ENCODE measurements at places on chromosomes 12 and 14. TPM values are rescaled to one million over a fixed set of nuclear protein-coding genes. Genes with fewer than 3 reads are reported as not detected.

The LBHD2 gene
- total RNA-seq, result not detected

The MMP17 gene
- 10.1 TPM for total RNA-seq

DNA sequence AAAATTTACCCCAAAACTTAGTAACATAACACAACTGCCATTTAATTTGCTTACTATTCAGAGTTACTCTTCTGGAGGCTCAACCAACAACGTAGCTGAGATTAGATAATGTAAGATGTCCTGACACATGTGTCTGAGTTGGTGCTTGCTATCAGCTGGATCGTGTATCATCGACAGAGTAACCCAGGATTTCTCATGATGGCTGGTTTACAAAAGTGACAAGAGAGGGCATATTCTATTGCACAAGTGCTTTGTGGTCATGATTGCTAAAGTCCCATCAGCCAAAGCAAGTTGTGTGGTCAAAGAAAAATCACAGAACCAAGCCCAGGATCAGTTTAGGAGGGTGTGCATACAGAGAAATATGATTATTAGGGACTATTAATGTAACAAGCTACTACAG lies 73.4 kb downstream of the CAPZA3 start:
- no peak overlapping the region for H3K4me3 ChIP-seq
- no peaks in the 10 kb centered on the region for H3K27me3 ChIP-seq
- H3K4me1 ChIP-seq, result no peaks in the 10 kb centered on the region
- no peak for DNase-seq
- H3K27ac ChIP-seq, result no peak overlapping the region

- no peaks in the 10 kb centered on the region for H3K36me3 ChIP-seq
- no peak overlapping the region for H3K4me3 ChIP-seq
- peaks cover 16% of the 10 kb centered on the region for H3K4me1 ChIP-seq
- no peak overlapping the region for H3K27ac ChIP-seq
Observed at GRCh38 chr14:90819734-90820393, 3.6 kb upstream of the TTC7B start.

DNA sequence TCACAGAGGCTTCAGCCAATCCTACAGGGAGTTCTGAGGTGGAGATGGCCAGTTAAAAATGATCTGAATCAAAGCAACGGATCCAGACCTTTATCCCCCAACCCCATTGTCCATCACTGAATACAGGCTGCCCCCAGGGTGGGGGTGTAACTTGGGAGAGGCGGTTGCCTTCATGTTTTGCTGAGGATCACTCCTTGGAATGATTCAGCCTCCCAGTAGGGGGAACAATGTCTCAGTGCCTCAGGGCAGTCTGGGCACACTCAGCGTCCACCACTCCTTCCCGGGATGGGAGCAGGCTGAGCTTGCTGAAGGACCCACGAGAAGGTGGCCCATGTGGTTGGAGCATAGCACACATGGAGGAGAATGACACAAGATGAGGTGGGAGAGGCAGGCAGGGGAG lies 60.2 kb downstream of the RFX4 start:
- DNase-seq, result no peak
- H3K4me3 ChIP-seq, result no peak overlapping the region
- no peaks in the 10 kb centered on the region for H3K36me3 ChIP-seq
- no peak overlapping the region for H3K27ac ChIP-seq
- H3K27me3 ChIP-seq, result no peaks in the 10 kb centered on the region

DNA sequence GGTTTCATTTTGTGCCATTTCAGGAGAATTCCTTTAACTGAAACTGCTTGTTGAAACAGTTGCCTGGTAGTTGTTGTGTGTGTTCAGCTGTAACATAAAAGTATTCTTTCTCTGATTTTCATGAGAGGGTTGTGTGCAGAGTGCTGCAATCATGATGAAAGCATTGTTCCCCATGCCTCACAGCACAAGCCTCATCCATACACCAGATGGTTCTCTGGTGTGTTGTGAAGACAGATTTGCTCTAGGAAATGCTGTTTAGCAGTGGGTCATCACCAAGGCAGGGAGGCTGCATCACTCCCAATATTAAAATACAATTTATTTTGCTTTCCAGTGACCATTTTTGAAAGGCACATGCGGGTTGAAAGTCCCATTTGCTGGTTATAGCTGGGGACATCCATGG lies 404.4 kb downstream of the AACS start:
- H3K36me3 ChIP-seq, result no peaks in the 10 kb centered on the region
- no peak for DNase-seq
- H3K4me3 ChIP-seq, result no peak overlapping the region
- no peaks in the 10 kb centered on the region for H3K4me1 ChIP-seq
- H3K27me3 ChIP-seq, result no peaks in the 10 kb centered on the region

DNA sequence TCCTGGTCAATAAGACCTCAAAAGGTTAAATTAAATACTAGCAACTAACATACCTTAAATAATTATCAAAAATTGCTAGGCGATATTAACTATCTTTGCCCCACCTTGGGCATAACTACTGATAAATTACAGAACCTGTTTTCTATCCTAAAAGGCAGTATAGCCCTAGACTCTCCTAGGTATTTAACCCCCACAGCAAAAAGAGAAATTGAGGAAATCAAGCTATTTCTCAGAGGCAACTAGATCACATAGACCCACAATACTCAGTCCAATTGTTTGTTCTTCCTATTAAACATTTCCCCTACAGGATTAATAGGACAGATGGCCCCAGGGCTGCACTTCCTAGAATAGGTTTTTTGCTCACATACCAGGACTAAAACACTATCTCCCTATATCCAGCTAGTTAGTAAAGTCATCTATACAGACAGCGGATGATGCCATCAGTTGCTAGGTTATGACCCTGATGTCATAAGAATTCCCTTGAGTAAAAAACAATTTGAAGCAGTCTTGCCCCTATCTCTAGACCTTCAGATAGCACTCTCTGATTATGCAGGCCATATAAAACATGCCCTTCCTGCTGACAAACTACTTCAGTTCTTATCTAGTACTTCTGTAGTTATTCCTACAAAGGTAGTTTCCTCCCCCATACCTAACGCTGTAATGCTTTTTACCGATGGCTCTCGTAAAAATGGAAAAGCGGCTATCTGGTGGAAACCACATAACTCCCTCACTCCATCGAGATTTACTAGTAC lies 118.4 kb downstream of the PPHLN1 start:
- H3K27ac ChIP-seq, result no peak overlapping the region
- H3K4me1 ChIP-seq, result no peaks in the 10 kb centered on the region
- no peak overlapping the region for H3K4me3 ChIP-seq
- H3K36me3 ChIP-seq, result peaks cover 47% of the 10 kb centered on the region
- no peak for DNase-seq

- no peaks in the 10 kb centered on the region for H3K36me3 ChIP-seq
- H3K4me3 ChIP-seq, result peak overlapping the region; percentile 75
- peaks cover 62% of the 10 kb centered on the region for H3K27me3 ChIP-seq
- no peak for DNase-seq
Observed at GRCh38 chr14:41607966-41608663, 1.4 kb downstream of the LRFN5 start.

- no peaks in the 10 kb centered on the region for H3K36me3 ChIP-seq
- no peak overlapping the region for H3K27ac ChIP-seq
- no peaks in the 10 kb centered on the region for H3K27me3 ChIP-seq
- peaks cover 9% of the 10 kb centered on the region for H3K4me1 ChIP-seq
Observed at GRCh38 chr12:19971361-19972280, 396.7 kb upstream of the PDE3A start.

DNA sequence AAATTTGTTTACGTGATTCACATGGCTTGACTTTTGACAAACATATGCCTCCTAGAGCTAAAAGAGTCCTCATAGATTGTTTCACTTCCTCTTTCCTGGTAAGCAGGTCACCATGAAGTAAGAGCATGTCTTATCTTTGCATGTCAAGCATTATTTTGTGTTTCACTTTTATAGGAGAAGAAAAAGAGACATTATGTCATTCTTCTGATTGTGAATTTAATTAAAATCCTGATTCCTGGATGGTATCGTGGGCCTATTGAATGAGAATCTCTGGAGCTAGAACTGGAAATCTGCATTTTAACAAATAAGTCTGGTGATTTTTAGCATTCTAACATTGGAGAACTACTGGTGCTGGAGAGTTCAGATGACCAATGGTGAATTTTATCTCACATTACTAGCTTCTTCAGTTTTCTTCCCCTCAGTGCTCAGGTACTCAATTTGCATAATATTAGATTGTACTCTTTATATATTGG lies 218.6 kb upstream of the ATP2B1 start:
- no peaks in the 10 kb centered on the region for H3K27me3 ChIP-seq
- DNase-seq, result no peak
- H3K4me1 ChIP-seq, result no peaks in the 10 kb centered on the region
- no peak overlapping the region for H3K4me3 ChIP-seq
- H3K36me3 ChIP-seq, result no peaks in the 10 kb centered on the region

- no peak overlapping the region for H3K4me3 ChIP-seq
- DNase-seq, result no peak
- no peaks in the 10 kb centered on the region for H3K4me1 ChIP-seq
- H3K36me3 ChIP-seq, result no peaks in the 10 kb centered on the region
- H3K27me3 ChIP-seq, result no peaks in the 10 kb centered on the region
- no peak overlapping the region for H3K27ac ChIP-seq
Observed at GRCh38 chr12:25769082-25769945, 189.2 kb upstream of the RASSF8 start.

DNA sequence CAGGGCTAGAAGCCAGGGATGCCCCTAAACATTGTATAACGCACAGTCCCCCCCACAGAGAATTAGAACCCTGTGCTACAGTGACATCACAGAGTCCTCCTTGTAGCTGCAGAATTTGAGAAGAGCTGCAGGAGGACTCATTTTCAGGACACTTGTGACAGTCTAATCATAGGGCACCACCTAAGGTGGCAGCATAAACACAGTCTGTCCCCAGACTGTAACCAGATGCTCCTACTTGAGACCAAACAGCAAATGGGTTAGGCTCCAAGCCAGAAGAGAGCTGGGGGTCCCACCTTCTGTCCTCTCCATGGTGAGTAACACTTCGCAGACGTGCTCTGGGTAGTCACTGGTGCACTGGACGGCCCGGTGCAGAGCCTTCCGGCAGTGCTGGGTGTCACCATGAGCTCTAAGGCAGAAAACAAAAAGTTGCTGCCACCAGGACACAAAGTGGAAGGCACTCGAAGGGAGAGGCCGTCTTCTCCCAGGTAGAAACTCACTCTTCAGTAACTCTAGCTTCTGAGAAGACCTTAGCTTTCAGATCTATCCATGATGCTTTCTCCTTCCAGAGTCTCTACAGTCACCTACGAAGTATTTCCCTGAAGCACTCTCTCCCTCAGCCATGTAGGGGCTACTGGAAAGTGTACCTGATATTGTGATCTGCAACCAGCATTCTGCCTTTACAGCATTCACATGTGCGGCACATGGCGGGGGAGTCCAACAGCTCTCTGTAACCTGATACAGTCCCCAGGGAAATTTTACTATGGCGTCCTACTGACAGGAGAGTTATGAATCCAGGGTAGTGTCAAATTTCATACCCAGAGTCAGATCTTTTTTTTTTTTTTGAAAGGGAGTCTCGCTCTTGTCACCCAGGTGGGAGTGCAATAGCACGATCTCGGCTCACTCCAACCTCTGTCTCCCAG lies 17.1 kb downstream of the FICD start:
- peaks cover 99% of the 10 kb centered on the region for H3K36me3 ChIP-seq
- DNase-seq, result no peak
- no peaks in the 10 kb centered on the region for H3K4me1 ChIP-seq

DNA sequence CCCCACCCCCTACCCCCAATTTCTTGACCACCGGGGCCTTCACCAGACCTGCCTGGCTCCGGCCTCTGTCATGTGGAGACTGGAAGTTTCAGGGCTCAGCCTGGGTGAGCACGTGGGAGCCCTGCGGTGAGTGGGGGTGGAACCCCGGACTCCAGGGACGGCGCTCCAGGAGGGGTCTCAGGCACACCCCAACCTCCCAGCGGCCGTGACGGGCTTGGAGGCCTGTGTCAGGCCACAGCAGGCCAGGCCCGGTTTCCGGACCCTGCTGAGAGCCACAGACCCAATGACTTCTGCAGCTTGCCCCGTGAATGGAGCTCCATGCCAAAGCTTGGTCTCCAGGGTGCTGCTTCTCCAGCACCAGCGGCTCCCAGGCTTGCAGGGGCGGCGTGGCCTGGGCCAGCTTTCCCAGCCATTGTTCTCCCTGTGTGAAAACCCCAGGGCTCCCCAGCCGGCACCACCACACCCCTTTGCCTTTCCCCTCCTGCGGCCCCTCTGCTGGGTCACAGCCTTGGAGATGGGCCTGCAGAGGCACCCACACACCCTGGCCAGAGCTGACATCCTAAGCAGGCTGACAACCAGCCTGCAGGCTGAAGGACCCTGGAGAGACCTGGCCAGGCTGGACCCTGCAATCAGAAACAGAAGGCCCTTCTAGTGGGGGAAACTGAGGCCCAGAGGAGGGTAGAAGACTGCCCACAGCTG lies 186.2 kb upstream of the C14orf180 start:
- H3K36me3 ChIP-seq, result no peaks in the 10 kb centered on the region
- no peak overlapping the region for H3K4me3 ChIP-seq
- H3K4me1 ChIP-seq, result peaks cover 6% of the 10 kb centered on the region
- peak; percentile 54 for DNase-seq
- H3K27ac ChIP-seq, result no peak overlapping the region
- peaks cover 6% of the 10 kb centered on the region for H3K27me3 ChIP-seq

DNA sequence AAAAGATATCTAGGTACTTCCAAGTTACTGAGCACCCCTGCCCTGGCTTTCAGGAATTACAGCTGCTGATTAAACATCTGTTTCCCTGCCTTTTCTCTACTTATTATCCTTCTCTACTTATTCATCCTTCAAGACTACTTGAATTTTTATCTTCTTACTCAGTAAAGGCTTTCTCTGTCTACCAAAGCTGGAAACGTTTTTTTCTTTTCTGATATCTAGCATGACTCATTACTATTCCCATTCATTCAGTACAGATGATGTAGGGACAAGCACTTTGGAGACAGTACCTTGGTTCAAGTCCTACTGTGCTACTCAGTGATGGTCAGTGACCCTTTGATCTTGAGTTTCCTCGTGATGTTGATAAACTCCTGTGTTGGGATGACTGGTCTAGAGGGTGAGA lies 848.7 kb downstream of the NRXN3 start:
- H3K36me3 ChIP-seq, result no peaks in the 10 kb centered on the region
- H3K4me1 ChIP-seq, result no peaks in the 10 kb centered on the region
- H3K27me3 ChIP-seq, result no peaks in the 10 kb centered on the region
- H3K4me3 ChIP-seq, result no peak overlapping the region
- H3K27ac ChIP-seq, result no peak overlapping the region
- DNase-seq, result no peak

Data from suprapubic skin (tissue), 4 donors.